ENCODE measurements at places on chromosomes 4 and X.

GRCh38 chrX:13985697-13986435, 43.8 kb downstream of the GEMIN8 start:
- peak; percentile 43 for DNase-seq

- DNase-seq, result no peak
Observed at GRCh38 chr4:7860600-7861163, 79.0 kb downstream of the AFAP1 start.

DNA sequence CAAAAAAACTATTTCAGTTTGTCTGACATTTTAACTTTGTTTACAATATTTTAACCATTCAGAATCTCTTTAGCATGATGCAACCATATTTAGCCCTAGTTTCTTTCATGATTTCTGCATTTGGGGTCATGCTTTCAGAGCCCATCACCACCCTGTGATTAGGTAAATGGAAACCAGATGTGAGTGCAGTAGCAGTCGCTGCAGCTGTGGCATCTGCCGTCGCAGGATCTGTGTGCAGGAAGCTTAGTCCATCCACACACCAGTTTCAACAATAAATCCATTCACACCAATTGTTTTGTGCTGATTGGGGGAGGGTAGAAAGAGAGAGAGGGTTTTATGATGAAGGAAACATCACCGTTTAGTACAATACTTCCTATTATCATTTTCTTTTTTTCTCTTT, 130.5 kb downstream of the CPEB2 start:
- DNase-seq, result no peak

GRCh38 chr4:104492183-104492771, 2.4 kb downstream of the CXXC4 start:
- DNase-seq, result no peak

- DNase-seq, result no peak
Observed at GRCh38 chr4:177446586-177446985, 4.3 kb upstream of the AGA start.

DNA sequence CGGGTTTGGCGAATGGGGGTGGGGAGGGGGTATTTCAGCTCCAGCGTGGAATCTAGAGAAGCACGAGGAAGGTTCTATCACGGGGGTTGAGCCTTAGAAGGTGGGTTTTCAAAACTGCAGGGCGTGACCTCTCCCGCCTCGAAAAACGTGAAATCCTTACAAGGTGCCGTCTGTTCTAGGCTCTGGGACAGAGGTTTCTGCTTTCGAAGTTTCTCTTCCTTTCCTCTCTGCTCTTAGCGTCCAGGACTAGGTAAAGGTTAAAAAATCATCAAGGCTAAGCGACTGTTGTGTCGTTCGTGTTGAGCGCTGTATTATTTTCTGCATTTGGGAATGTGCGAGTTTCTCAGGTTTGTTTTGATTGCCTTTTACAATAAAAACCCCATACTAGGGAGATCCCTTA, 1.1 kb downstream of the FHL1 start:
- DNase-seq, result no peak

- DNase-seq, result no peak
Observed at GRCh38 chr4:184727430-184727829, 6.5 kb downstream of the CENPU start.

GRCh38 chr4:48333587-48333986, 7.7 kb upstream of the SLAIN2 start:
- no peak for DNase-seq

DNA sequence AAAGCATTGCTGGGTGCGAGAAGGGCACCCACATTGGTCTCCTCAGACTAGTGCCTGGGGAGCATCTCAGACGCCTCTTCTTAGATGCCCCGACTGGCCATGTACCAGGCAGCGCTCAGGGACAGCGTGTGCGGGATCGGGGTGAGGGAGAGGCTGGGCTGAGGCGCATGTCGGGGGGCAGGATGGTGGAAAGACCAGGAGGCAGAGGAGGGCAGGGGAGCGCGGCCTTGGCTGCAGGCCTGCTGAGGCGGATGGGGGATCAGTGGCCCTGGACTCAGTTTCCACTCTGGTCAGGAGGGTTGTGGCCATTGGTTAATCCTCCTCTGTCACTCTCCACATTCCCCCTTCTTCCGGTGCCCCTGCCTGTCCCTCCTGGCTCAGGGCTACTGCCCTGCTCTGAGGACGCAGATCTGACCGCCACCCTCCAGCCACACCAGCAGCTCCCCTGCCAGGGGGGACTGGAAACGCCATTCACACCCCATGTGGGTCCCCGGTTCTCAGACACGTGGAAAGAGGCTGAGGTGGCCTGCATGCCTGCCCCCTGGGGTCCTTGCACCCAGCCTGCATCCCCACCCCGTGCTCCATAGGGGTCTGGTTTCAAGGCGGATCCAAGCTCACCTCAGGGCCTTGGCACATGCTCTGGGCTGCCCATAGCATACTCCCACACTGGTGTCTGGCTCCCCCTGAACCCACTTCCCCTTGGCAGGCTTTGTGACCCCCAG, 105.9 kb downstream of the CPZ start:
- DNase-seq, result no peak

All from activated CD4-positive, alpha-beta T cell treated with anti-CD3 and anti-CD28 coated beads, Interleukin-2, amount 50 U/mL, for 16 hours (primary cell).